Neural crest cell (in vitro differentiated cells): ENCODE measurements at places on chromosomes 12 and 14. TPM values are rescaled to one million over a fixed set of nuclear protein-coding genes. Genes with fewer than 3 reads are reported as not detected.

C3AR1 gene
- total RNA-seq, result not detected in 2 replicates

PIWIL1 gene
- total RNA-seq, result not detected in 2 replicates

GRCh38 chr12:101939306-101939705 is 61.9 kb downstream of the DRAM1 start:
- DNase-seq, result no peak

GRCh38 chr12:11085419-11085818 is 6.7 kb downstream of the TAS2R43 start:
- DNase-seq, result no peak

- DNase-seq, result peak; percentile 47
Measured at GRCh38 chr14:103629503-103630121, 601 bp downstream of the KLC1 start.

DNA sequence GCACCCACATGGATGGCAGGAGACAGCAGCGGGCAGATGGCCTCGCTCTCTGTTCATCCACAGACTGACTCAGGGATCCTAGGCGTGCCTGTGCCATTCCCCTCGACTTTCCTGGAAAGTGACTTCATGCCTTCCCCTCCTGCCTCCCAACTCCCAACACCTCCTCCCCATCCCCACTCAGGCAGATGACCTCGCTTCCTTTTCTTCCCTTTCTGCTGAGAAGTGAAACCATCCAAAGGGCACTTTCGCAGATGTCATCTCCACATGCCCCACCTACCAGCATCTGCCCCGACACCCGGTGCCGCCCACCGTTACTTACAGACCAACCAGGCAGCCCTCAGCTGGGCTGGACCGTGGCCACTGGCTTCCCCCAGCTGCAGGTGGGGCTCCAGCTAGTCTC is 29.6 kb downstream of the BEGAIN start:
- no peak for DNase-seq

GRCh38 chr12:124125203-124125871 is 152.3 kb downstream of the ZNF664 start:
- no peak for DNase-seq

- no peak for DNase-seq
Measured at GRCh38 chr12:74111688-74112360, 425.8 kb upstream of the ATXN7L3B start.

- no peak for DNase-seq
Measured at GRCh38 chr14:22888662-22889061, 5.6 kb downstream of the REM2 start.

DNA sequence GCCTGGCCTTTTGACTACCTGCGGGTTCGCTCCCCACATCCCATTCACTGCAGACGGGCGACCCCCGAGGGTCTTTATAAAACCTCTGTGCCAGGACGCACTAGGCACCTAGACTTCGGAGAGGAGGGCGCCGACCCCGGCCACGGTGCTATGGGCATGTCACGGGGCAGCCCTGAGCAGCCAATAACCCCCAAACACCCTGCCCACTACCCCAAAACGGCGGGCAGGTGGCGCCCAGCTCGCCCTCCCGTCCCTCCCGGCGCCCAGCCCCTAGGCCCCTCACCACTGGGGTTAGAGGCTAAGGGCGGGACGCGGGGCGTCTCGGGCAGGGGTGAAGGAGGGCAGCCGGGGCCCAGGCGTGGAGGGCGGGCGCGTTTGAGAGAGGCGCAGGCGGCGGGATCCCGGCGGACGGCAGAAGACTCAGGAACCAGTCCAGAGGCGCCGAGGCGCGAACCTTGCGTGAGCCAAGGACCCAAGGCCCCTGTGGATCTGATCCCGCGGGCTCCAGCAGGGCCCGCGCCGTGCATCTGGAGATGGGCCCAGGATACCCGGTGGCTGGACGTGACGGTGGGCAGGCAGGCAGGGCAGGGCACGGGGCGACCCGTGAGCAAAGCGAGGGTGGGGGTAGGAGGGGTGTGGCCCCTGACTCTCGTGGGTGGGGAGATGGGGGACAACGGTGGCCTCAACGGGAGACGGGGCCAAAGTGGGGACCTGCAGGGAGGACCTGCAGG is 11.1 kb downstream of the KRT85 start:
- no peak for DNase-seq

GRCh38 chr12:39412210-39412609 is 30.7 kb downstream of the KIF21A start:
- DNase-seq, result no peak
